ENCODE measurements at places on chromosomes 7 and 10. TPM values are rescaled to one million over a fixed set of nuclear protein-coding genes. Genes with fewer than 3 reads are reported as not detected.

FAM237B gene
- total RNA-seq = not detected

FEZF1 gene
- total RNA-seq = not detected

ITGB1 gene
- 128 TPM for total RNA-seq

PNLIPRP2 gene
- not detected for total RNA-seq

LBX1 gene
- total RNA-seq = not detected

FAM13C gene
- not detected for total RNA-seq

RAPGEF5 gene
- total RNA-seq = 37.6 TPM

FAM53B gene
- total RNA-seq = 187 TPM

PRR15 gene
- total RNA-seq = not detected

ASB13 gene
- total RNA-seq = 4.4 TPM

AGBL3 gene
- total RNA-seq = 11.1 TPM

STAG3 gene
- 22.0 TPM for total RNA-seq

ZNF239 gene
- 7.6 TPM for total RNA-seq

SLC16A12 gene
- not detected for total RNA-seq

All from B cell (primary cell).